Skeletal muscle cell (primary cell): ENCODE measurements at places on chromosomes 2 and 18.
A peak's percentile ranks its signal among the peaks of the same experiment; 100 is the strongest.

GRCh38 chr18:75057169-75057960 lies 151.6 kb downstream of the PTGR3 start:
- DNase-seq: no peak

DNA sequence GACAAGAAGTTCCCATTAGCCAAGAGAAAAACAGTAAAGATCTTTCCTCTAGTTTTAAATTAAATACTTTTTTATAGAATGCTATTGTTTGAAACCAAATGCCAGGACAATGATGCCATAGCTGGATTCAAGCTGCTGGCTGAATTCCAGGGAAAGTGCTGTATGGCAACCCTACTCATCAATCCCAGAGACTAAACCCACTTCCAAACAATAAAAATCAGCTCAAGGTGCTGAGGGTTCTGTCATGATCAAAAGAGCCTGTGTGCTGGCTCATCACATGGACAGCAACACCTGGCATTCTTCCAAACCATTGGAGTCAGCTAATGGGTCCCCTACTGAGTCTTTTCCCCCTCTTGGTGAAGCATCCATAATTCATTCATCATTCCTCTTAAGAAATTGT lies 53.7 kb upstream of the PARD3B start:
- DNase-seq: peak; percentile 38

- no peak for DNase-seq
These were observed 89.6 kb downstream of the TTC32 start for GRCh38 chr2:19812166-19812565.

GRCh38 chr2:69340101-69340775 lies 46.8 kb downstream of the GFPT1 start:
- no peak for DNase-seq

DNA sequence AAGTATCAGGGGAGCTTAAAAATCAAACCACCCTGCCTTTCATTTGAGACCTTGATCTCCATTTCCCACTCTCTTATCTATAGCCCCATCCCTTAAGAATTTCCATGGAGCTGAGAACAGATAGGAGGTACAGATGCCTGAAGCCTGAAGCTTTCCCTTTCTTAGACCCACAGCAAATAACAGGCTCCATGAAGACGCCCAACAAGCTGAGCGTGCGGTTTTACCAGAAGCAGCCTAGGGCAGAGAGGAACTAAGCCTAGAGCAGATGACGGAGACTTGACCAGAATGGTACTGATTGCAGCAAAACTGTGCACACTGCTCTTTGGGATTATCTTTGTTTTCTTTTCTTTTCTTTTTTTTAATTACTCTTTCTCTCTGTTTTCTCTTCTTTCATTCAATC lies 1.7 kb upstream of the ERBB4 start:
- DNase-seq: no peak

DNA sequence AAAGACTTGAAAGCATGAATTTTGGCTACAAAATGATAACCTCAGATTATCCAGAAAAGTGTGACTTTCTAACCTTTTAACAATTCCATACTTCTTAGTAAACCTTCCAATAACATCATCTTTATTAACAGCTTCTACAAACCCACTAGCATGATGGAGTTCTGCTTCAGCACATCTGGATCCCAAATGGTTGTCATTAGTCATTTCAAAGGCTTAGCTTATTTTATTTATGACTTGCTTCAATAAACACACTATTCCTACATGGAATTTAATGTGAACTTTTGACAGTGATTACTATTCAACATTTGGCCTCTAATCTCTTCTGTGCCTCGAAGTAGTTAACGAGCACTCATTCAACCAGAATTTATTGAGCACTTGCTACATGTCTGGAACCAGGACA lies 808.3 kb downstream of the TSN start:
- DNase-seq: no peak

DNA sequence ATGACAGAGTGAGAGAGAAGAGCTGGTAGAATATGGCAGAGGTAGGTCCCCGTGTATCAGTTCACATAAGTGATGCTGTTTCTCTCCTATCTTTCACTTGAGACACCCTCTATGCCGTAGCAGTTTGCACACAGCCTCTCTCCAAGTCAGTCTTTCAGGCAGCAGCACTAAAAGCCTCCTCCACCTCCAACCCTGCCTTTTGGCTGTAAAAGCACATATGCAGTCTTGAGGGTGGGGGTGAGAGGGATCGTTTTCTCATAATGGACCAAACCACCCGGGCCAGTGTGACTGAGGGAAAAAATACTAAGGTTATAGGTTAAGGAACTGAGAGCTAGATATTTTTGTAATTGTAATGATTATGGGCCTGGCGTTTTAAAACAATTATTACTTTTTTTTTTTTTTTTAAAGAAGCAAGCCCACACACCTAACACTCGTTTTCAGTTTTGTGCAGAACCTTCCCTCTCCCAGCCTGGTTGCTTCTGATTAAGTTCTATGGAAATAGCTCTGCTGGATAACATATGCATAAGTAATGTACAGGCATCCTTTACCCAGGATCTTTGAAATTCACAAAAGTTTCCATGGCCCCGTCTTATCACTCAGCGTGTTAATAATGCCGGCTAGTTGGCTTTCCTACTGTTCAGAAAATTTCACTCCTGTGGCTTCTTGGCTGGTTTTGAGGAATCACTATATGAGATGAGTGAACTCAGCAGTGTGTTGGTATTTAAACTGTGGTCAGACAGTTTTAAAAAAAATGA lies 112.2 kb upstream of the MEIS1 start:
- DNase-seq: no peak

DNA sequence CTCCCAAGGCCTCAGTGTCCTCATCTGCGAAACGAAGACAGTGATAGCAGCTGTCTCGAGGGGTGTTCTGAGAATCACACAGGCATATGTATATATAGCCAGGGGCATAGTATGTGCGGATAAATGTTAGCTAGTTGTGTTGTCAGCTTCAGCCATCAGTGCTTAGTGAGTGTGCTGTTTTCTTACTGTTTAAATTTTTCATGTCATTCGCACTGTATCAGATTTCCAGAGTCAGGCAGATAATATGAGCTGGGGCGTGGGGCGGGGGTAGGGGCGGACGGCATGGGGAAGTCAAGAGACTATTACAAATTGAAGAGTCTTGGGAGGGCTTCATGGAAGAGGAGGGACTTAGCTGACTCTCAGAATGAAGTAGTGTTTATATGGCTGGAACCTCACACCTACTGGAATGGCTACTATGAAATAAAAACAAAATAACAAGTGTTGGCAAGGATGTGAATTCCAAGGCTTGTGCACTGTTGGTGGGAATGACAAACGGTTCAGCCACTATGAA lies 7.0 kb downstream of the TRAPPC12 start:
- DNase-seq: no peak

DNA sequence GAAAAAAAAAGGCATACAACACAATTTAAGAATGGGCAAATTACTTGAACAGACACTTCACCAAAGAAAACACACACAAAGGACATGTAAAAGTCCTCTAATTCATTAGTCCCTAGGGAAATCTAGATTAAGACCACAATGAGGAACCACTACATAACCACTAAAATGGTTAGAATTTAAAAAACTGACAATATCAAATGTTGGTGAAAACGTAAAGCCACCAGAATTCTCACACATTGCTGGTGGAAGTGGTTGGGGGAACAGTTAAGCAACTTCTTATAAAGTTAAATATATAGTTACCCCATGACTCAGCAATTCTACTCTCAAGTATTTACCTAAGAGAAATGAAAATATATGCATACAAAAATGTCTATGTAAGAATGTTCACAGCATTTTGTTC lies 11.8 kb downstream of the RTN4 start:
- DNase-seq: no peak

DNA sequence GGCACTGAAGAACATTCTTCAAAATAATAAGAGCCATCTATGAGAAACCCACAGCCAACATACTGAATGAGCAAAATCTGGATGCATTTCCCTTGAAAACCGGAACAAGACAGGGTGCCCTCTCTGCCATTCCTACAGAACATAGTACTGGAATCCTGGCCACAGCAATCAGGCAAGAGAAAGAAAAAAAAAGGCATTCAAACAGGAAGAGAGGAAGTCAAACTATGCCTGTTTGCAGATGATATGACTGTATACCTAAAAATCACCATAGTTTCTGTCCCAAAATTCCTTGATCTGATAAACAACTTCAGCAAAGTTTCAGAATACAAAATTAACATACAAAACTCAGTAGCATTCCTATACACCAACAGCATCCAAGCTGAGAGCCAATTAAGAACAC lies 119.5 kb upstream of the PARD3B start:
- DNase-seq: no peak

- peak; percentile 15 for DNase-seq
These were observed 1601.1 kb downstream of the LRP1B start for GRCh38 chr2:140529706-140530105.
